ENCODE measurements at places on chromosomes 1 and 21. TPM values are rescaled to one million over a fixed set of nuclear protein-coding genes. Genes with fewer than 3 reads are reported as not detected.

- H3K4me3 ChIP-seq = no peak overlapping the region
- no peak for DNase-seq
- peaks cover 7% of the 10 kb centered on the region for H3K4me1 ChIP-seq
- no peaks in the 10 kb centered on the region for H3K36me3 ChIP-seq
These were observed 54.7 kb upstream of the MAN1A2 start for GRCh38 chr1:117312453-117313138.

DNA sequence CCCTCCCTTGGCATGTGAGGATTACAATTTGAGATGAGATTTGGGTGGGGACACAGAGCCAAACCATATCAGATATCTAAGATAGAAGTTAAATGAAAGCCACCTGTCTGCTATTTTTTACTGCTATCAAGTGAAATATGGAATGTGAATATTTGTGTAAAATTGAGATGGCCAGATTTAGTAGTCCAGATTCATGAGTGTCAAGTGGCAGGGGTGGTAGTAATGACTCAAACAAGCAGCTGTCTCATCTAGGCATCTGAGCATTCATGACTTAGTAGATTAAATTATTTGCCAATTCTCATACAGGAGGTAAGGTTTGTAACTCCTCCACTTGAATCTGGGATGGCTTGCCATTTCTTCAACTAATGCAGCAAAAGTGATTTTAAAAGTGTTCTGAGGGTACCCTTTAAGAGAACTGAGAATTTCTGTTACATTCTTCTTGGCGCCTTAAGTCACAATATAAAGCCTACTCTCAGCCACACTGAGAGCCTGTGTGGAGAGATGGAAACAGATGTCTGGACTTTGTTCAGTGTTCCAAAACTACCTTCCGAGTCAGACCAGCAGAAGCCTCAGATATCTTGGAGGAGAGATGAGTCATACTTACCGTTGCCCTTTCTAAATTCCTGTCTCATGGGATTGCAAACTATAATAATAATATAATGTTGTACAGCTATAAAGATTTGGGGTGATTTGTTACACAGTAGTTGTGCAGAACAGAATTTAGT, 1065.6 kb upstream of the TMPRSS15 start:
- H3K27ac ChIP-seq = no peak overlapping the region
- H3K4me3 ChIP-seq = no peak overlapping the region
- H3K27me3 ChIP-seq = no peaks in the 10 kb centered on the region

DNA sequence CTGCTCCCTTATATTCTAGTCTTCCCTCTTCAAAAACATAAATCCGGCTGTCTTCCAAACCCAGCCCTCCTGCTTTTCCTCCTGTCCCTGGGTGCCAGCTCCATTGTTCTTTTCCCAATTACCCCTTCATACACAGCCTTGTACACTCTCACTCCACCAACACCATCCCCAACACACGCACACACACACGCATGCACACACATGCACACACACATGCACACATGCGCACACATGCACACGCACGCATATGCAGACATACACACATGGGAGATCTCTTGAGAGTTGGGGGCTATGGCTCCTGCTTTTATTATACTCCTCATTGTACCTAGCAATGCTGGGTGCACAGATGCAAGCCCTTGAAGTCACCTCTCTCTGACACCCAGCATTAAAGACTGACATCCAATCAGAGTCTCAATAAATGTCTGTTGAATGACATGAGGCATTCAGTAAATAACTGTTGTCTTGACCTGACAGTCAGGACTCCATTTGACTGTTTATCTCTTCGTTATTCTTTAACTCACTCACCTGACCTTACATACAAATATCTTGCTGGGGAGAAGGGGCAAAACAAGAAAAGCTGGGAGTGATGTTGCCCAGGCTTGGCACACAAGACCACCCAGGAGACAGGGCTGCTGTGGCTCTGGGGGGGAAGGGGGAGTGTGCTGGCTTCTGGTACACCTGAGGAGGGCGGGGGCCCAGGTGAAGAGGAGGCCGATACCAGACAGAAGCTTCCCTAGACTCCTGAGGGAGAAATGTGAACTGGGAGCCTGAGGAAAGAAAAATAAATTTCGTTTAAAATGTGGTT, 16.0 kb downstream of the ABCA4 start:
- peak overlapping the region; percentile 32 for H3K4me3 ChIP-seq
- H3K4me1 ChIP-seq = peaks cover 30% of the 10 kb centered on the region
- DNase-seq = no peak
- H3K36me3 ChIP-seq = no peaks in the 10 kb centered on the region
- H3K27me3 ChIP-seq = peaks cover 27% of the 10 kb centered on the region

SPRR2D gene
- not detected for total RNA-seq

DNA sequence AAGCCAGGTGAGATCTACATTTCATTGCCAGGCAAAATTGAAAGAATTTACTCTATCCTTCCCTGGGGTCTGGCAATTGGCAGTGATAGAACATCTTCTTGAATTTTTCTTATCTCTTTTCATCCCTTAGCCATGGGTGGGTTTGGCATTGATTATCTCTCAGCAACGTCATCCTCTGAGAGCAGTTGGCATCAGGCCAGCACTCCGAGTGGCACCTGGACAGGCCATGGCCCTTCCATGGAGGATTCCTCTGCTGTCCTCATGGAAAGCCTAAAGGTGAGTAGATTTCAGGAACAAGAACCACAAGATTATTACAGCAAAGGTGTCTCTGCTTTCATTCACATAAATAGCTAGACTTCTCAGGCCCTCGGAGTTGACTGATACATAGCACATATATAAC, 39.3 kb downstream of the NCF2 start:
- H3K4me1 ChIP-seq = peaks cover 16% of the 10 kb centered on the region
- no peak for DNase-seq
- H3K4me3 ChIP-seq = no peak overlapping the region
- no peaks in the 10 kb centered on the region for H3K27me3 ChIP-seq
- peaks cover 24% of the 10 kb centered on the region for H3K36me3 ChIP-seq

All from progenitor cell of endocrine pancreas (in vitro differentiated cells).